ENCODE measurements at places on chromosomes 2 and 18.

GRCh38 chr2:109213646-109214433, 84.8 kb downstream of the SH3RF3 start:
- no peak for DNase-seq

- DNase-seq: no peak
These were observed 15.0 kb upstream of the KIF5C start for GRCh38 chr2:148860037-148860436.

- DNase-seq: no peak
These were observed 2.1 kb downstream of the MDH1 start for GRCh38 chr2:63590626-63591408.

- DNase-seq: no peak
These were observed 37.1 kb downstream of the CRIM1 start for GRCh38 chr2:36392571-36393255.

DNA sequence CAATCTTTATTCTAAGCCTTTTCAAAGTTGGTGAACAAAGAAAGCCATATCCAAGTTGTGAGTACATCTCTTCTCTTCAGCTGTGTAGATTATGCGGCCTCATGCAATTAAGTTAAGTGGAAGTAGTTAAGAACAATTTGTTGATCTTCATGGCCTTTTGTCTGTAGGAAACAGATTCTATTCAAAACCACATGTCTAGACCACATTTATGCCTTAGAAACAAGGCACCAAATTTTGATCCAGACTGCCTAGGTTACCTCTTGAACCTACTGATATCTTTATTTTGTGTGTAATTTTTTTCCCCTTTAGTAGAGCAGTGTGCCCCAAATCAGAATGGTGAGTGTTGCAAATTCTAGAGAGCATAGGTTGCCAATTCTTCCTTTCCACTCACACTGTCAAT, 101.6 kb upstream of the CERS6 start:
- no peak for DNase-seq

DNA sequence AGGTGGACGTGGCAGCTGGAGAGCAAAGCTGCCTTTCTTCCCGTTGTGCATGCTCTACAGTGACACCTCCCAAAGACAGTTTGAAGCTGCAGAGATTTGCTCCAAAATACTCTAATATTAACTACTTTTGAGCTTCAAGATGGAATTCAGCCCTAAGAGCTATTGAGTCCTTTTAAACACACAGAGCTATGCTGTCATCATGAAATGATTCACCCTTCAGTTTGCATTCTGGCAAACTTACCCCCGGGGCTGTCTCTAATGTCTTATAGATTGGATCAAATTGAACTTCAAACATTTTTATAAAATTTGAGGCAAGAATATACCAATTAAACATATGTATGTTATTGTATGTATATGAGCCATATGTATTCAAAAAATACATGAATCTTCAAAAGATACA, 110.7 kb upstream of the EFEMP1 start:
- DNase-seq: no peak

DNA sequence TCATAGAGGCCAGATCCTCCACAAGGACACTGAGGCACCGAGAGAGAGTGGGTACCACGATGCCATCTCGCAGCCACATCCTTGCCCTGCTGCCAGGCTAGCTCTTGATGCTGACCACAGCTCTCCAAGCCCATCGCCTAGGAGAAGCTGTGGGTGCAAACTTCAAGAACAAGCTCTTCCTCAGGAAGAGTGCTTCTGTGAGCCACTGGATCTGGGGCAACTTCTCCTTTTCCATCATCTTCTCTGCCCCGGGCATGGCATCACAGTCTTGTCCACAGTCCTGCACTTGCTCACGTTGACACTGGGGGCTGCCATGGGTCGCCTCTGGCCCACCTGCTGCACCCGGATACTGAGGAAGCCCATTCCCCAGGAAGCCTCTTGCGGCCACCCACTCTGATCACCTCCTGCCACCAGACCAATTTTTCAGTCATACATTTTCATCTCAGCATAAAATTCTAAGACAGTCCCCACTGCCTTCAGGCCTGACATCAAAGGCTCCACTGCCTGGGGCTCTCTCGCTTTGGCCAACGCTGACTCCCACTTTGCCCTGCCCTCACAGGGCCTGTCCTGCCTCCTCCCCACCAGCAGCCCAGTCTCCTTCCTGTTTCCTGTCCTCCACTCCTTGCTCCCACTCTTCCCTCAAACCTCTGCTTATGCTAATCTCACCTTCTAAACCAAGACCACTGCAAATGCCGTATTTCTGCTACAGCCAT, 243.9 kb downstream of the AFF3 start:
- DNase-seq: no peak

GRCh38 chr2:148658807-148659722, 14.5 kb downstream of the EPC2 start:
- no peak for DNase-seq

GRCh38 chr2:55500025-55500424, 19.5 kb upstream of the CFAP36 start:
- DNase-seq: no peak

GRCh38 chr18:54871231-54871630, 43.0 kb downstream of the RAB27B start:
- DNase-seq: no peak

- DNase-seq: no peak
These were observed 222.4 kb downstream of the WDR7 start for GRCh38 chr18:56873441-56874140.
